Chondrocyte (in vitro differentiated cells): ENCODE measurements at places on chromosomes 13 and 19. TPM values are rescaled to one million over a fixed set of nuclear protein-coding genes. Genes with fewer than 3 reads are reported as not detected.

The ZNF526 gene
- total RNA-seq: 14.9 to 17.2 TPM (median 16.6 TPM) in 3 replicates

The SLC27A1 gene
- total RNA-seq: 6.8 to 7.9 TPM (median 7.7 TPM) in 3 replicates

The NLRP4 gene
- not detected in 3 replicates for total RNA-seq

The NLRP11 gene
- total RNA-seq: not detected in 3 replicates

The SULT2A1 gene
- not detected in 3 replicates for total RNA-seq

The PDX1 gene
- not detected in 3 replicates for total RNA-seq

The CATSPERD gene
- not detected in 3 replicates for total RNA-seq

DNA sequence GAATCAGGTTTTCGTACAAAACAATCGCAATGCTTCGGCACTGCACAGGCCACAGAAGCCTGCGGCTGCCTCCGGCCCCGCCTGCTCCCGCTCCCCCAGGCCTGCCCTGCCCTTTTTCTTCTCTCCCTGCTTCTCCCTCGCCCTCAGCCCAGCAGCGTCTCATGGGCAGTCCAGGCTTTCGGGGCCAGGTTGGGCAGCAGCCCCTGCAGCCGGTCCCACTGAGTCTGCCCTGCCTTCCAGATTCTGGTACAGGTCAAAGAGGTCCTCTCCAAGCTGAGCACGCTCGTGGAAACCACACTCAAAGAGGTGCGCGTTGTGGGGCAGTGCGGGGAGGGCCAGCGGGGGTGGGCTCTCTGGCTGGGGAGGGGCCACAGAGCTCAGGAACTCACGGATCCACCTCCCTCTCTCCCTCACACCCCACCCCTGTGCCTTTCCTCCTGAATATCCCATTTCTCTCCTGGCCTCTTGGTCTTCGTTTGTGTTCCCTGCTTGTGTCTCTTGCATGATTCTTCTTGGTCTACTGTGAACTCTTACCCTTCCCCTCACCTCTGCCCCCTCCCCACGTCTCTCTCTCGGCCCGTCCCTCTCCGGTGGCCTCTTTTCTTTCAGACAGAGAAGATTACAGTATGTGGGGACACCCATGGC is 30.1 kb downstream of the CCDC8 start:
- DNase-seq: peak; percentile 41

DNA sequence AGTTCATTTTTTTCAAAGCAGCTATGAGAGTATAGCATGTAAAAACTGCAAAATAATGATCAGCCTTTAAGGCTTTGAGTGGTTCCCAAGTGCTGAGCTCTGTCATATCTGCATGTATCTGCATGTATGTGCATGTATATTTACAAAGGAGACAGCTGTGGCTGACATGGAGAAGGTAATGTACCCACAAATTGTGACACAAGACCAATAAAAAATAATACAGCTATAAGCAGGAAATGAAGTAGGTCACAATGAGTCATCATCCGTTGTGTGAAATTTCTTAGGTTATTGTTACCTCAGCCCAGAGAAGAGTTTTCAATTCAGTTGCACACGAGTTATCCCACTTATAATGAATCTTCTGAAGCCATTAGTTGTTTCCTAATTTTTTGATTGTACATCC is 60.9 kb upstream of the MED4 start:
- DNase-seq: no peak

DNA sequence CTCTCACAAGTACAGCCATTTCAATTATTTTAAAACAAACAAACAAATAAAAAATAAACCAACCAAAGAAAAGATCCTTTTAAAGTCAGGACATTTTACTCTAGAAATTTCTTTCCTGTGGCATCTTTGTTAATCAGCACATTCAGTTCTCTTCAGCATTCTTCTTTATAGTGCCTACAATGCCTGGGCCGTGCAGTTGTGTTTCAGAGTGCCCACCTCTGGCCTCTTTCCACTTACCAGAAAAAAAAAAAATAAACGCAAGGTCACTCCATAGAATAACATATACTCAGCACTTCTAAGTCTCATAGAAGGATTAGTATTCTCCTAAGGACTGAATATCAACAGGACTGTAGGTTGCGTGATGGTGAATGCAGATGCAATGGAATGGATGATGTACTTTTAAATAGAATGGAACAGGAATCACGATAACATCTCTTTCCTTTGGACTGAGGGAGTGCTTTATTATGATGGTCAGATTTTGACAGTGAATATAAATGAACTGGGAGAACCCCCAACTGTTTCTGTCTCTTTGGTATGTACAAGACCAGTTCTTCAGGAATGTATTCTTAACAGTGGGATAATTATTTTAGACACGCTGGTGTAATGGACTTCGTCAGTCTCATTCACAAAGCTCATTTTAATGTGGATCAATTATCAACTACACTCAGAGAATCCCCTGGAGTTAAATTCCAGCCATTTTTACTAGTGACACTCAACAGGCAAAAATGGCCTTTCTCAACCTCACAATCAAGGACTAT is 125.0 kb upstream of the NBEA start:
- DNase-seq: no peak

DNA sequence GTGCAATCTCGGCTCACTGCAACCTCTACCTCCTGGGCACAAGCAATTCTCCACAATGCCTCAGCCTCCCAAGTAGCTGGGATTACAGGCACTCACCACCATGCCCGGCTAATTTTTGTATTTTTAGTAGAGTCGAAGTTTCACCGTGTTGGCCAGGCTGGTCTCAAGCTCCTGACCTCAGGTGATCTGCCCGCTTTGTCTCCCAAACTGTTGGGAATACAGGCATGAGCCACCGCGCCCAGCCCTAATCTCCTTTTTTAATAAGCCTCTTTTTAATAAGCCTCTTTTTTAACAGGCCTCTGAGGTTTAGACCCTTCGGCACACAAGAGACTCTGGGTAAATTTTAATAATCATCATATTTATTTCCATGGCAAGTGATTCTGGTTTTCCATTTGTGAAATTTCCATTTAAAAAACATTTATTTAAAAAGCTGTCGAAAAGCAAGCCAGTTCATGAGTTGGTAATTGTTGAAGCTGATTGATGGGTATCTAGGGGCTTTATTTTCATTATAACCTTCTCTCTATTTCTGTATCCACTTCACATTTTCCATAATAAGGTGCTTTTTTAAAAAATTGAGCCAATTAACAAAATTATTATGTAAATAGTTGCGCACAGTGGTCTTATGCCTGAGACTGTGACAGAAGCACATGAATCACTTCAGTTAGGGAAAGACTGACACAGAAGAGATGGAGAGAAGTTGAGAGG is 11.8 kb downstream of the POU2F2 start:
- DNase-seq: no peak

DNA sequence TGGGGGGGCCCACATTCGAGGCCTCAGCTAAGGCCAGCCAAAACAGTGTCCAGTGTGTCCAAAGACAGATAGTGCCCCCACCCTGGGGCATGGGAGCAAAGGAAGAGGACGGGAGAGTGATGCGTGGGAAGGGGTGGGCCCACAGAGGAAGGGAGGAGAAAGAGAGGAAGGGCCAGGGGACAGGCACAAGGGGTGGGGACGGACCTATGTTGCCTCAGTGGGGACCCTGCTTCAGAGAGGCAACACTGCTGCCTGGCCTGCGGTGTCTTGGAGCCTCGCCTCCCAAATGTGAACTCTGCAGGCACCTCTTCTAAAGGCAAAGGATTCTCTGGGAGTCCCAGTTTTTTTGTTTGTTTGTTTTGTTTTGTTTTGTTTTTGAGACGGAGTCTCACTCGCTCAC is 230.2 kb upstream of the MAB21L1 start:
- no peak for DNase-seq

DNA sequence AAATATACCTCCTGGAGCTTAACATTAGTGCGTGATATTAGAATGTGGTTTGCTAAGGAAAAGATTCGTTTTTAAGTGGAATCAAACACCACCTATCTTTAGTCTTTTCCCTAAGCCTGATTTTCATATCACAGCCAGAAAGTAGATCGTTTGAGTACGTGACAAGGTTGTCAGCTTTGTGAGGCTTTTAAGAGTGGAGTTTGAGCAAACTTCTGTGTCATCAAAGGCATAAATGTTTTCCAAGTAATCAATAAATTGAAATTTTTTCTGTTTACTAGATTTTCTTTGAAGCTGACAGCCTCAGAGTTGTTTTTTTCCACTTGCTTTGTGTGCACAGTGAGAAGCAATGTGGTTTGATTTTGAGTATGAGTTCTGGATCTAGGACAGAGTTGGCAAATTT is 6.5 kb upstream of the ZNF331 start:
- DNase-seq: no peak

DNA sequence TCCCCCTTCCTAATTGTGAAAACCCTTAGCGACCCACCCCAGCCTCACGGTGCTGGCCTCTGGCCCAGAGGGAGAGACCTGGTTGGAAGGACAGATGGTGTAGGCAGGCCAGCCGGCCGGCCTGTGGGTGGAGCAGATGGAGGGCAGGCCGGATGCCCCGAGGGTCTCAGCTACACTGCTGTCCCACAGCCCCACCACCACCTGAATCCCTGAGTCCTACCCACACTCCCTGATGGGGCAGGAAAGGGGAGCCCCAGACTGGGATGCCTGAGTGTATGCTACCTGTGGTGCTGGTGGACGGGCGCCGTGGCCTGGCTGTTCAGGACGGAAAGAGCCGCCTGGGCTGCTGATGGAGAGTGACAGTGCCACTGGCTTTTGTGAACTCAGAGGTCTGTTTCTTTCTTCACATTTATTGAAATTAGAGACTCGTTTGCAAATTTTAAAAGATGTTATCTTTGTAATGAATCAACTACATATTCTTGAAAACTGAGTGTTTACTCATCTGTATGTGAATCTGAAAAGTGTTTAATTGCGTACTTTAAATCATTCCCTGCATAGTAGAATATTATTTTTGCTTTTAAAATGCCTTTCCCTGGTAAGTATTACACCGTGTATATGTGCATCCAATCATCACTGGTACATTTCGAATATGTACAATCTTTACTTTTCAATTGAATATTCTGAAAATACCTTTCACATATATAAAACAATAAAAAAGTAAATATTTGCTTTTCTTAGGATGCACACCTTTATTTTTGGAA is 35.7 kb downstream of the TFDP1 start:
- DNase-seq: peak; percentile 77

- DNase-seq: no peak
Observed at GRCh38 chr13:103568314-103568713, 502.1 kb upstream of the SLC10A2 start.

- DNase-seq: no peak
Observed at GRCh38 chr19:15015946-15016542, 33.2 kb upstream of the CASP14 start.

- DNase-seq: no peak
Observed at GRCh38 chr13:110445183-110445582, 116.3 kb downstream of the RAB20 start.

DNA sequence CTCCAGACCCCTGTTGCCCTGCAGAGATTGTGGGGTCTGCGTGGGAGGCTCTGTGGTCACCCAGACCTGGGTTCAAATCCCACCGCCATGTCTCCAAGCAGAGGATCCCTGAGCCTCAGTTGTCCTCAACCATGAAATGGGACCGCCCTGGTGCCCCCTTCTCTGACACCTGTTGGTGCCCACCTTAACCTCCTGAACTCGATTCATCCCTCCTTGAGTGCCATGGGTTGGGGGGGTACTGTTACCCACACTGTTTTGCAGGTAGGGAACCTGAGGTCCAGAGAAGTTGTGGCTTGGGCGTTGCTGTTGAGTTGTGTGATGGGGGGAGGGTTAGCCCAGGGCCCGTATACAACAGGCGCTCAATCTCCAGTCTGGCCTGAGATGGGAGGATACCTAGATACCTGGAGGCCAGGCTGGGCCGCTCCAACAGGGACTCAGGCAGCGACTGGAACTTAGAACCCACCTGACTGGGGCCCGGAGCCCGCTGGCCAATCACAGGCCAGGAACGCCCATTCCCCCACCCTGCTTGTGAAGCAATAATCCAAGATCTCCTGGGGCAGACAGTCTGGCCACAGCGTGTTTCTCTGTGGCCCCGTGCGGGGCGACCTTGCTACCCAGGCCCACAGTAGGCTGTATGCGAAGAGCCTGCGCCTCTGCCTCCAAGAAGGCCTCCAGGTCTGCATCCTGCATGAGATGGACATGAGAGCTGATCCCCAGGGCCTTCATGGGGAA is 2.8 kb downstream of the ARID3A start:
- DNase-seq: no peak

DNA sequence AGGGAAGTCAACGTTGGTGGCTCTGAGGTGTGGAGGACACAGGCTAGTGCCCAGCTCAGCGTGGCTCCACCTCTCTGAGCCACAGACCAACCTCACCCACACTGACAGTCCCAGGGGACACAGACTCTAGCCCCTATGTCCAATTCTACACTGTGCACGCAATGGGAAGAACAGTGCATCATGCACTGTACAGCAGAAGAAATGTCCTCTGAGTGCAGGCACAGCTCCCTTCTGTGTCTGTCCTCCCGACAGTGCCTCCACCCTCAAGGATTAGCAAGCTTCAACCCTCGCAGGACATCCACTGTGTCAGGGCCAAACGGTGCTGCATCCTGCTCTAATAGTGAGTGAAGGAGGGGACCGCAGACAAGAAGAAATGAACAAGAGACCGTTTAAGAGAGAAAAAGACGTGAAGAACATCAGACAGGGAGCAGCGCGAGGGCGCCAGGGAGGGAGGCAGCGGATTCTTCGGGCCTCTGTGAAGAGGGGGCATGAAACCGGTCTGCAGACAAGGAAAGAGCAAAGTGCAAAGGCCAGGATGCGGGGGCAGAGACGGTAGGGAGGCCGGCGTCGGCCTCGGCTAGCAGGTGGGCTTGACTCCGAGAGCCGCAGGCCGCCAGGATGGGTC is 681 bp downstream of the ZNF837 start:
- peak; percentile 59 for DNase-seq

GRCh38 chr13:42707586-42707985 is 73.8 kb upstream of the FAM216B start:
- no peak for DNase-seq

- no peak for DNase-seq
Observed at GRCh38 chr13:52837850-52838249, 10.6 kb downstream of the PCDH8 start.

- no peak for DNase-seq
Observed at GRCh38 chr13:21595546-21595822, 8.5 kb downstream of the MICU2 start.

DNA sequence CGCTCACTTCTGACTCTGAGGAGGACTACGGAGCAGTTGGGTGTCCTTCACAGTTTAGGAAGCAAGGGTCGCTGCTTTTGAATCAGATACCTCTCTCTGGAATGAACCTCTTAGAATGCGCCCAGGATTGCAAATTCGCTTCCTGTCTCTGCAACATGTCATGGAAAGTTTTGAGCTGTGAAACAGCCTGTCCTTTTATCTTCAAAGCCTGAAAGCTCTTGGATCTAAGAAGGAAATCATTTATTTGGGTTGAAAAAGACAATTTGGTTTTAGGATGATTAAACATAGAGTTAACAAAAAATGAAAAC is 134.1 kb downstream of the KATNAL1 start:
- no peak for DNase-seq

GRCh38 chr19:14019100-14019499 is 8.8 kb upstream of the RLN3 start:
- DNase-seq: no peak

- DNase-seq: no peak
Observed at GRCh38 chr19:55319785-55320184, 5.4 kb downstream of the TMEM150B start.
